SIG-M5 (cell line): ENCODE measurements at places on chromosomes 11 and 22.

GRCh38 chr11:130211144-130211543 lies 51.6 kb downstream of the ST14 start:
- DNase-seq, result no peak

DNA sequence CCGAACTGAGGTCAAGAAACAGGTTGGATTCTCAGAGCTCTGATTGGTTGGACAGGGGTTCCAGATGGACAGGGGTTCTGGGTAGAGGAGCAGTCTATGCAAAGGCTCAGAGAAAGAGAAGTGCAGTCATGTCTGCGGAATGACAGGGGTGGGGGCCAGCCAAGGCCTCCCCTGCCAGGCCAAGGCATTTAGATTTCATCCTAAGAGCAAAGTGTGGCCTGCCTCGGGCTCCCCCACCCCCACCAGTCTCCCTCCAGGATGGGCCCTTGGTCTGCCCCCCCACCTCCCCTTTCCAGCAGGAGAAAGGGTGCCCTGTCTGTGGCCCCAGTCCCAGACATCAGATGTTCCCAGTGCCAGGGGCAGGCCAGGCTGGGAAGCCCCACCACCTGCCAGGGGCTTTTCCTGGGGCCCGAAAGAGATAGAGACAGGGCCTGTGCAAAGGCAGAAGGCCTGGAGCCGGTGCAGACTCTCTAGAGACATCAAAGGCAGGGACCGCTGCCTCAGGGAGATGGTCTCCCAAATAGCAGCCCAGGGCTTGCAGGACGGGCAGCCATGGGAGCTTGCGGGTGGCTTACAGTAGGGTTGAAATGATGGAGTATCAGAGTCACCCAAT lies 9.4 kb downstream of the SUSD2 start:
- no peak for DNase-seq

GRCh38 chr22:30773919-30774318 lies 79.2 kb downstream of the OSBP2 start:
- DNase-seq, result no peak

DNA sequence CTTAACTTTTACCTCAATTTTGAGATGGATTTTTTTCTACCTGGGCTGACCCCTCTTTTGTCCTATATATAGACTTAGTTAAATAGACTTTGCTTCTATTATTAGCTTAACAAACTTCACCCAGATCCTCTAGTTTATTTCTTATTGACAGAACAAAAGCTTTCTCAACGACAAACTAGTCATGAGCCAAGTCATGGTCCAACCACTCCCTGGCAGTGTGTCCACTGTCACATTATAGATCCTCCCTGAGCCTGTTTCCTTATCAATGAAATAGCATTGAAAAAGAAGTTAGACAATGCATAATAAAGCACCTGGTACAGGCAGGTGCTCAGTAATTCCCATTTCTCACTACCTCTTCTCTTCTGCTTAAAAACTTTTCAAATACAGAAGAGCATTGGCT lies 155.1 kb downstream of the SPON1 start:
- no peak for DNase-seq

DNA sequence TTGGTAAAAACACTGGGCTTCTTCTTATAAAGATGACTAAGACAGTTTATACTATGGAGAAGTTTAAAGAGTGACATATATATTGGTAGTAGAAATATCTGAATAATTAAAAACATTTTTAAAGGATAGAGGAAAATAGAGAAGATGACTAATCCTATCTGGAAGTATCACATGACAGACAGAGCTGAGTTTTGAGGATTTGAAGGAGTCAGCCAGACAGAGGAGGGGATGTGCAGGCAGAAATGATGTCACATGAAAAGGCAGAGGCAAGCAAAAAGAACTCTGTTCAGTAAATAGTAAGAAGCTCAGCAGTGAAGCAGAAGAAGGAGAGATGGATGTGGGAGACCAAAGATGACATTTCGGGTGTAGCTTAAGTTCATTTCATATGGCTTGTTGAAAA lies 1.6 kb downstream of the OR10A2 start:
- DNase-seq, result no peak

DNA sequence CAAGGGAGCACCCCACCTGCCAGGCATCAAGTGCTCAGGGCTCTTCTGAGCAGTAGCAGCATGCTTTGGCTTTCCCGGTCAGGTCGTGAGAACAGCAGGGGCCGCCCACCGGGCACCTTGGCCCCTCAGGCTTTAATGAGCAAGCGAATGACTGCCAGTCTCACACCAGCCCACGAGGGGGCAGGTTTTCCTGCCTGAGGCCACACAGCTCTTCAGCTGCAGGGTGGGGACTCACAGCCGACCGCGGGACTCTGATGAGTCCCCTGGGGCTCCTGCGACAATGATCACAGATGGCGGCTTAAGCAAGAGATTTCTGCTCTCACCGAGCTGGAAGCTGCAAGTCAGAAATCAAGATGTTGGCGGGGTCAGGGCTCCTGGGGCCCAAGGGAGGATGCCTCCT lies 14.3 kb upstream of the FGF19 start:
- no peak for DNase-seq

GRCh38 chr11:85750646-85751045 lies 60.3 kb downstream of the SYTL2 start:
- DNase-seq, result no peak
